SK-N-SH (cell line): ENCODE measurements at places on chromosomes 7 and 10.

DNA sequence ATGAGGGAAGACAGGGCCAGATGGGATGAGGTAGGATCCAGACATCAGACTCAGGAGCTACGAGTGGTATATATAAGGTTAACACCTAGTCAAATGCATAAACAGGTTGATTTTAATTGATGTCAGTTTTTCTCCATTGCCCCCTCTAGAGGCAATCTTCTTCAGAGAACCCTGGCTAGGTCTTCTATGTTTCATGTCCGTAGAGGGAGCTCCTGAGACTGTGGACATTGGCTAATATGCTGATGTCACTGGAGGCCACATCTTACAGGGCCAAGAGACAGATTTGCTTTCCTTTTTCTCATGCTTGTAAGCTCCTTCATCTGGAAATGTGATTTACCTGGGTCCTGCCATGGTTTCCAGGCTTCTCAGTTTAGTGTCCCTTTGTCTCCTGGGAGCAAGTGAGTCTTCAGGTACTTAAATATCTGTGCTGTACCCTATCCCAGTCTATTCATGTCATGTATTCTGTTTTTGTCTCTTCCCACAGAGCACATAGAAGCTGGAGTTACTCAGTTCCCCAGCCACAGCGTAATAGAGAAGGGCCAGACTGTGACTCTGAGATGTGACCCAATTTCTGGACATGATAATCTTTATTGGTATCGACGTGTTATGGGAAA is 161.6 kb upstream of the PRSS1 start:
- peak; percentile 31 for DNase-seq

- peak; percentile 33 for DNase-seq
These were observed 803 bp downstream of the RAPGEF5 start for GRCh38 chr7:22356010-22356691.

GRCh38 chr7:33093266-33093665 is 15.9 kb downstream of the RP9 start:
- DNase-seq = no peak

DNA sequence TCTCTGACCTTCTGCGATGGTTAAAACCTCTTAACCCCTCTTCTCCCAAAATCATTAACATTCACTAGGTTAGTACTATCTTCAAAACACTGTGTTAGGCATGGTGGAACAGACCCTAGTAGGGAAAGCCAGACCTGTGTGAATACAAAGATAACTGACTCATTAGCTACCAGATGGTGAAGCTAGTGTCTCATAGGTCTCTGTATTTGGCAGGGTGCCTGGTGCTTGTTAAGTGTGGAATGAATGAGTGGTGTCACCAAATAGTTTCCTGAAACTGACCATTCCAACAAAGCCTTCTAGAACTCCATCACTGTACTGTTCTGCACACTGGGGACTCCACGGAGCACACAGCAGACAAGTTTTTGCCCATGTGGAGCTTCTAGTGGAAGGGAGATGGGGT is 27.7 kb upstream of the TM9SF3 start:
- DNase-seq = peak; percentile 36

DNA sequence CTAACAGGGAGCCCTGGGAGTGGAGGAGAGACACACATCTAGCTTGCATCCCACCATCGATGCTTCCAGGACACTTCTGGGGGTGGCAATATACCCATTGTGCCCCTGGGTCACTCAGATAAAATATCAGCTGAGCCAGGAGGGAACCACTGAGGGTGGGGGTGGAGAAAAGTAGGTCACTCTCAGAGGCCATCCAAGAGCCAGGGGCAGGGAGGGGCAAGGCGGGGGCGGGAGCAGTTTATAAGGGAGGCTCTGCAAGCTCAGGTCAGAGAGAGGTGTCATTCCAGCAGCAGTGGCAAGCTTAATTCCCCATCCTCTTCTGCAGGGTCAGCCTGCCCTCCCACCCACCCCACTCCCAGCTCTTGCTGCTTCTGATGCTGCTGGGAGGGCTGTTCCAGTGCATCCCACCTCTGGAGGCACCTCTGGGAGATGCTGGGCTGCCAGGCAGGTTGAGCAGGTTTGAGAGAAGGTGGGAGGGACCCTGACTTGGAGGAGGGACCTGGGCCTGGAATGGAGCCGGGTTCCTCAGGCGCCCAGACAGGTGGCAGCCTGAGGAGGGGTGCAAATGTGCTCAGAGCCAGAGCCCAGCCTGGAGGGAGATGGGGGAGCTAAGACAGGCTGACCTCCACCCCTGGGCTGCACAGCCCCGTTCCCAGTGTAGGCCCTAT is 20.1 kb upstream of the TLX1 start:
- no peak for DNase-seq

- DNase-seq = no peak
These were observed 345.9 kb upstream of the ZNF32 start for GRCh38 chr10:43994539-43994938.

DNA sequence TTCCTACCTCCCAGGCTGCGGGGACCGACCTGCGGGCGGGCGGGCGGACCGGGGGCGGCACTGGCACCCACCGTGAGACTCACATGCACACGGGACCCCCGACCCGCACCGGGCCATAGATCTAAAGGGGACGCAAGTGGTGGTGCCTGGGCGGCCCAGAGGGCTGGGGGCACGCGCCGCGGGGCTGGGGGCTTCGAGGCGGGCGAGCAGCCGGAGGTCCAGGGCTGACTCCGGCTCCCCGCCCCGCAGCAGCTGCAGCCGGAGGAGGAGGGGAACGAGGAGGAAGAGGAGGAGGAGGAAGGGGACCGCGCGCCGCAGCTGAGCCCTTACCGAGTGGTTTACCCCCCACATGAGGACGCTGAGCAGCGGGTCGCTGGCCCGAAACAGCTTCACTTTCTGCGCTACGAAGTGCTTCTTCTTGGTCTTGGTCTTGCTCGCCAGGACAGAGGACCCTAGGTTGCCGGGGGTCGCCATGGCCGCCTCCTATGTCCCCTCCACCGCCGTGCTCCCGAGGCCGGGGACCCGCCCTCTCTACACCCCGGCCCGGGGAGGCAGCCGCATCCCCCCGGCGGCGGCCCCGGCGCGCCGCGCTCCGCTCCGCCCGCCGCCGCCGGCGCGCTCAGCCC is 412 bp downstream of the PIP4K2A start:
- DNase-seq = no peak

DNA sequence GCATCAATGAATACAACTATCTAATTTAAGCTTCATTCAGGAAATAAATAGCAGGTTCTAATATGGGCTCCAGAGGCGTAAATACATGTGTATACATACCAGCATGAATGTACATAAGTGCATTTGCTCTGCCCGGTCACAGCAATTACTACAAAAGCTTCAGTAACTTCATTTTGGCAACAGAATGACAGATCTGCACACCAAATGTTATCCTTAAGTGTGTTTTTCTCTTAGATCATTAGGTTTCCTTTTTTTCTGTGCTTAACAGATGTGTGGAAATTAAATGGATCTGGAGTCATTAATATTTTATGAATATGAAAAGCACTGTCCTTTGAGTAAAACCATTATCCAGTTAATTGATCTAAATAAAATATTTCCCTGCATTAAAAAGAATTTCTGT is 159.0 kb upstream of the MEOX2 start:
- DNase-seq = no peak

GRCh38 chr10:8584666-8585065 is 530.2 kb downstream of the GATA3 start:
- DNase-seq = no peak

- DNase-seq = no peak
These were observed 32.8 kb upstream of the DGKI start for GRCh38 chr7:137879357-137880158.

DNA sequence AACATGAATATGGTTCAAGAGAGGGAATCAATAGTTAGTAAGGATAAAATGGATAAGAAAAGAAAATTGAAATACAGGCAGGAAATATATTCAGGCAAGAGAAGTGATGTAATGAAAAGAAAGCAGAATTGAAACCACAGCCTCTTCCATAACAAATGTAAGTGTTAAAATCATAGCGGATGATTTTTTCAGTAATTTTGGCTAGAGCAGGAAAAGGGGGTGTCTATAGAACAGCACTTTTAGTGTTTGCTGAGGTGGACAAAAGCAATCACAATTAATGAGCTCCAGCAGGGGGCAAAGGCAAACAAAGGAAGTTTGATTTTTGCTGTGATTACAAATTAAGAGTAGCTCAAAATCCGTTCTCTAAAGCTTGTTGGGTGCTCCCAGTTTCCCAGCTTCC is 79.0 kb downstream of the TRIL start:
- DNase-seq = no peak

DNA sequence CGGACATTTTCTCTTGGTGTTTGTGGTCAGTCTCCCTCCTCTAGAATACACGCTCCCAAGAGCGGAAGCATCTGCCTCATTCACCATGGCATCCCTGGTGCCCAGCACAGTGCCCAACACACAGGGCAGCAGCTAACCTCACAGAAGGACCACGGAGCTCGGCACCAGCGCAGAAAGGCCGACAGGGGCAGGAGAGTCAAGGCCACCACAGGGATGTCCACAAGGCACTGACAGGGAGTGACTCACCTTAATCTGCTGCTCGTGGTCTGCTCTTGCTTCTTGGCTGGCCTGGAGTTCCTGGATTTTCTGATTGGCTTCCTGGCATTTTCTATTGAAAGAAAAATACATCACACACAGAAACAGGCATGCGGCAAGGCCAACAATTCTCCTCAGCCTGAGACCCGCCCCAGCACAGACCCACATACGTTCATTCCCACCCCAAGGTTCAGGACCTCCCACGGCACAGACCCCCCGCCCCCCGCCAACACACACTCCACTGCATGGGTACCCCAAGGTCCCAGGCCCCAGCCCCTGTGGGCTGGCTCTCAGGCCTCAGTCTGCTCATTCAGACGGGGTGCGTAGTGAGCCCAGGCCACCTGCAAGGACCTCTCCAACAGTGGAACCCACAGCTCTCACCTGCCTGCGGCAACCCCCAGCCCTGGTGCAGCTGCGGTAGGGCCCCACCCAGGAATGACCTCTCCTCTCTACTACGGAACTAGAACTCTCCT is 14.9 kb downstream of the MAD1L1 start:
- DNase-seq = no peak

- DNase-seq = peak; percentile 37
These were observed 26.3 kb downstream of the SAMD8 start for GRCh38 chr10:75137533-75138438.

DNA sequence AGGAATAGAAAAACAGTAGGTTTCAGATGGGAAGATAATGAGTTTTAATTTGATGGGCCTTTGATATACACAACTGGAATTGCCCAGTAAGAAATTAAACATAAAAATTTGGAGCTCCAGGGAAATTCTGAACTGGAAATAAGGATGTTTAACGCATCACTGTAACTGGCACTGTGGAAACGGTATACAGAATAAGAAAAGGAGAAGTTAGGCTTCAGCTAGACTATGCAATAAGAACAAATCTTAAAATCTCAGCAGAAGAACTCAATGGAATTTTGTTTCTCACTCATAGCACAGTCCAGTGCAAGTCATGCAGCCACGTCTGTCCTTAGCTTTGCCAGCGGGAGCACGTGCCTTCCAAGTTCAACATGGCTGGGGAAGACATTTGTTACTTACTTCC is 52.9 kb upstream of the FGL2 start:
- DNase-seq = no peak

DNA sequence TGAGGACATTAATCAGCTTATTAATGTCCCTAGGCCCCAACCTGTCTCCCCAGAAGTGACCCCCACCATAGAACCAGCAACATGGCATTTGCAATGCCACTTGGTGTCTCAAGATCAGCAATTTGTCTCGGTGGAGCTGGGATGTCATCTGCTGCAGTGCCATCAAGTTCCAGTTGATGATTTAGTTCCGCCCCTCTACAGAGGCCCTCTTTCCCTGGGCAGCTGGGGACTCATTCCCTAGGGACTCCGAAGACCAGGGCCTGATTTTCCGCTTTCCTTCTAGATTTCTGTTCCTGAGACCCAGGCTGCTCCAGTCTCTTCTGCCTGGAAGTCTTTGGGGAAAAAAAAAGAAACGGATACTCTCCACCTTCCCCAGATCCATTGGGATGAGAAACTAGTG is 122.5 kb upstream of the NANOS1 start:
- DNase-seq = no peak

DNA sequence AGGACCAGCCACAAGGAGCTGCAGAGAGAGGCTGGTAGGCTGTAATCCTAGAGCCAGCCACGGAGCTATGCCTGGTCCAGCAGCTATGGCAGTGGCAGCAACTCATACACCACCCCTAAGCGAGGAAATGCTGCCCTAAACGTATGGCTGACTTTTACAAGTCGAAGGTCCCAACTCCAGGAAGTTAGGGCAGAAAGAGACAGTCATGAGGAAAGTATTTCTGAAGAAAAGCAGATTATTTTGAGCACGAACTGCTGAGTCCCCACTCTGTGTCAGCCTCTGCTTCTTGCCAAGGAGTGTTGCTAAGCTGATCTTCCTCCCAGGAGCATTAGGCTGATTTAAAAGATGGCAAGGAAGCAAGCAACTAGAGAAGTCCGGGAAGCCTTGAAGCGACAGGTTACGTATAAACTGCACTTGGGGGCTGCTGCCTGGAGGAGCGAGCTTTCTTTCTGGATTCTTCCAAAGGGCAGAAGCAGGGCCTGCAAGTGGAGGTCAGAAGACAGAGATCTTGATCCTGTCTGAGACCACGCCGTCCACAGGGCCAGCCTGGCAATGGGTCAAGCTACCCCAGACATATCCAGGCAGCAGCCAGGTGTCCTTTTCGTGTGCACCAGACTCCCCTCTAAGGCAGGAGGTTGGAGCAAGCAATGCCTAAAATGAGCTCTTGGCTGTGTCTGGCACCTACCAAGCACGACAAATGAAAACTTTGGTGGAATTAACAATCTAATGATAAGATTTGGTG is 39.4 kb downstream of the PLXNA4 start:
- DNase-seq = no peak

GRCh38 chr10:37700886-37701780 is 156.3 kb downstream of the ZNF248 start:
- no peak for DNase-seq

DNA sequence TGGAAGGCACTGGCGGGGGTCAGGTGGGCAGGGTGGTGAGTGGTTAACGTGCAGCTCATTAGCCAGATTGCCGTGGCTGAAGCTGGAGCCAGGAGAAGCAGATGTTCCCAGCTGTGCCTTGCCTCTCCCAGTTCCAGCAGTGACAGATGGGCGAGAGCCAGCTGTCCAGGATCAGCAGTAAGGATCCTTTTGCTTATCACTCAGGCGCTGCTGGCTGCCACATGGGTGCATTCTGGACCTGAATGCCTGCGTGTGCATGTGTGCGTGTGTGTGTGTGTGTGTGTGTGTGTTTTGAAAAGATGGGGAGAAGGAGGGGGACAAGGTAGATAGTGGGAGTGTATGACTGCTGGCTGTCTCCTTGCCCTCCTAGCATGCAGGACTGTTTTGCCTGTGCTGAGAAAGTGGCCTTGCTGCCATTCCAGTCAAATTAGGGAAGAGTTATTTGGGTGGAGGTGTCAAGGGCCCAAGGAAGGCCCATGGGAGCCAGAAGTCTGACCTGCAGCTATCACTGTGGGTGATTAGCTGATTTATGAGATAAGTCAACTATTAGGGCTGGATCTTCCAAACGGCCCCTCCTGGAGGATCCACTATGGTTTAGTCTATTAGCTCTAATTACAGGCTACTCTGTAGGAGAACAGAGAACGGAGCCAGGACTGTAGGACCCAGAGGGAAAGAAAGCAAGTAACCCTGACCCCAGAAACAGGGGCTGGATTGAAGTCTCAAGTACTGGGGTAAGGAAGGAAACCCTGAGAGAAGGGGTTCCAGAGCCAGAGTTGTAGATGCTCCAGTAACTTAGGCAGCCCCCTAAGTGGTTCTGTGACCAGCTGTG is 3.3 kb downstream of the EPHA1 start:
- peak; percentile 74 for DNase-seq
